ENCODE measurements at places on chromosomes 4 and X. TPM values are rescaled to one million over a fixed set of nuclear protein-coding genes. Genes with fewer than 3 reads are reported as not detected.

COX7B2 gene
- total RNA-seq = not detected

STAP1 gene
- total RNA-seq = not detected

LINC00632 gene
- total RNA-seq = 1.7 TPM

LDB2 gene
- 177 TPM for total RNA-seq

ADH4 gene
- total RNA-seq = not detected

PLXNB3 gene
- total RNA-seq = 6.1 TPM

SOX3 gene
- 0.15 TPM for total RNA-seq

SPARCL1 gene
- total RNA-seq = 1.2 TPM

KDM6A gene
- 16.4 TPM for total RNA-seq

MAP3K15 gene
- under 0.01 TPM for total RNA-seq

TLR3 gene
- total RNA-seq = 7.8 TPM

HSD17B13 gene
- 0.15 TPM for total RNA-seq

CXorf51A gene
- total RNA-seq = not detected

KCNIP4 gene
- not detected for total RNA-seq

AREG gene
- total RNA-seq = 0.29 TPM

RIPPLY1 gene
- not detected for total RNA-seq

SLC49A3 gene
- total RNA-seq = 15.5 TPM

TMPRSS11A gene
- total RNA-seq = not detected

PNMA3 gene
- 0.66 TPM for total RNA-seq

SSX2 gene
- not detected for total RNA-seq

ERAS gene
- total RNA-seq = not detected

HGFAC gene
- not detected for total RNA-seq

ATOH1 gene
- total RNA-seq = not detected

PRRG3 gene
- 4.6 TPM for total RNA-seq

RHOH gene
- not detected for total RNA-seq

SLC7A11 gene
- 53.4 TPM for total RNA-seq

FGG gene
- total RNA-seq = not detected

MSN gene
- total RNA-seq = 297 TPM

TMEM144 gene
- total RNA-seq = 6.8 TPM

TGIF2LX gene
- not detected for total RNA-seq

CSAG1 gene
- total RNA-seq = not detected

NCAPG gene
- total RNA-seq = 44.4 TPM

ABCG2 gene
- 1.0 TPM for total RNA-seq

LNX1 gene
- 0.99 TPM for total RNA-seq

MAGEA2B gene
- not detected for total RNA-seq

MTNR1A gene
- total RNA-seq = not detected

LIN54 gene
- total RNA-seq = 20.2 TPM

OTC gene
- not detected for total RNA-seq

SMIM31 gene
- total RNA-seq = not detected

RHOXF1 gene
- total RNA-seq = not detected

TLR8 gene
- not detected for total RNA-seq

IGFBP7 gene
- 55.9 TPM for total RNA-seq

LRP2BP gene
- total RNA-seq = 0.44 TPM

HPGDS gene
- not detected for total RNA-seq

PRKG2 gene
- total RNA-seq = 23.3 TPM

SORCS2 gene
- total RNA-seq = 0.29 TPM

PABPC5 gene
- 2.9 TPM for total RNA-seq

ALAS2 gene
- total RNA-seq = not detected

CT45A5 gene
- total RNA-seq = not detected

ZAR1 gene
- total RNA-seq = not detected

TLR1 gene
- total RNA-seq = 2.2 TPM

Data from smooth muscle cell of trachea (primary cell).